CD4-positive, alpha-beta T cell treated with Interferon alpha-2 for 1 hour (primary cell): ENCODE measurements at places on chromosomes 3 and 15.
A peak's percentile ranks its signal among the peaks of the same experiment; 100 is the strongest.

- DNase-seq = no peak
Observed at GRCh38 chr3:57261119-57261518, 31.4 kb downstream of the ASB14 start.

GRCh38 chr3:14795996-14796395 lies 22.8 kb upstream of the FGD5 start:
- no peak for DNase-seq

GRCh38 chr3:174285242-174285864 lies 573.8 kb upstream of the NAALADL2 start:
- no peak for DNase-seq

- DNase-seq = peak; percentile 59
Observed at GRCh38 chr15:81312790-81313543, 11.0 kb downstream of the STARD5 start.
